ENCODE measurements at places on chromosomes 4 and X.

DNA sequence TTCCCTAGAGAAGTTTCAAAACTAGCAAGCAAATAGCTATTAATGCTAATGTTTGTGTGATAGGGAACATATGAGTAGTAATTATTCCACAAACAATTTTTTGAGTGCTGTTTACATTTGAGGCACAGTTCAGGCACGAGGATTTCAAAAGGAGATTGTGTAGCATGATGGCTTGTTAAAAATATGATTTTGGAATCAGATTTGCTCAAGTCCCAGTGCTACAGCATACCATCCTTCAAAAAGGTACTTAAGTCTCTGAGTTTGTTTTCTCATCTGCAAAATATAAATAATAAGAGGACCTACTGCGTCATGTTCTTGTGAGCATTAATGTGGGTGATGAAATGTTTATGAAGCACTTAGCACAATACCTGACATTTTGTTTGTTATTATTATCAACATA lies 11.3 kb downstream of the TLR8 start:
- DNase-seq, result no peak

- DNase-seq, result no peak
Measured at GRCh38 chrX:154597221-154597620, 12.3 kb downstream of the CTAG1A start.

DNA sequence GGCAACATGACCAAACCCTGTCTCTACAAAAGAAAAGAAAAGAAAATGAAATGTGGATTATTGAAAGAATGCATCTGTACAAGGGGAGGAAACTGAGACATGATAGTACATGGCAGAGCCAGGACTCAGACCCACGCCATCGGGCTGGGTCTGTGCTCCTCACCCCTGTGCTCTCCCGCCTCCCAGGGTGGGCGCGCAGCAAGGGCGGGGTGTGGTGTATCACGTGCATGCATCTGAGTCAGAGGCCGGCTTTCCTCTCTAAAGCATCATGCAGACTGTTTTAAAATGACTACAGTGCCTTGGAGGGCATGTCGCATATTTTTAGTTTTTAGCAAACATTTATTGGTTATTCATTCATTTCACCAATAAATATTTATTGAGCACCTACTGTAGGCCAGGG lies 47.8 kb downstream of the HTT-AS start:
- no peak for DNase-seq

GRCh38 chr4:24218566-24218965 lies 328.7 kb upstream of the PPARGC1A start:
- no peak for DNase-seq

GRCh38 chrX:25873196-25873595 lies 264.9 kb upstream of the MAGEB18 start:
- DNase-seq, result no peak

DNA sequence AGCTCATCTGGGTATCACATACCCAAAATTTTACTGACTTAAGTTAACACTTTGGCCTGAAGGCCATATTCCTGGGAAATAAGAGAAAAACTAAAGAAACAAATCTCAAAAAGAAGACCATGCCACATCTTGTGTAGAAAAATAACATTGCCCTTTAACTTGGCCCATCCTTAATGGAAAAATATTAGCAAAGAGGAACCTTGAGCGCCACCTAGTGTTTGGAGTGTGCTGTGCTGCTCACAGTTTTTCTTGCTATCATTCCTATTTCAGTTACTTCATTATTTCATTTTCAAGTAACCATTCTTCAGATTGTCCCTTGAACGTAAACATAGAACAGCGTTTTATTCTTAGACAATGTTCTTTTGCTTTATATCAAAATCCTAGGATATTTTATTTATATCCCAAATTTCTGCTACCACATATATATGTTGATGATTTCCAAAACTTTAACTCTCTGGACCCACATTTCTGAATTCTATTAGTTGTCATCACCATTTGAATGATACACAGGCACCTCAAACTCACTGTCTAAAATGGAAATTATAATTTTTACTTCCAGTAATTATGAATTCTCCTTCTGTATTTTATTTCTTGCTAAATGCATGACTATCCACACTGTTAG lies 999.0 kb upstream of the ADGRL3 start:
- peak; percentile 50 for DNase-seq

- DNase-seq, result no peak
Measured at GRCh38 chr4:159150396-159150795, 47.5 kb downstream of the RAPGEF2 start.

- DNase-seq, result no peak
Measured at GRCh38 chrX:110301194-110301593, 16.7 kb downstream of the AMMECR1 start.

- DNase-seq, result no peak
Measured at GRCh38 chrX:8548446-8548845, 83.8 kb downstream of the VCX3B start.

DNA sequence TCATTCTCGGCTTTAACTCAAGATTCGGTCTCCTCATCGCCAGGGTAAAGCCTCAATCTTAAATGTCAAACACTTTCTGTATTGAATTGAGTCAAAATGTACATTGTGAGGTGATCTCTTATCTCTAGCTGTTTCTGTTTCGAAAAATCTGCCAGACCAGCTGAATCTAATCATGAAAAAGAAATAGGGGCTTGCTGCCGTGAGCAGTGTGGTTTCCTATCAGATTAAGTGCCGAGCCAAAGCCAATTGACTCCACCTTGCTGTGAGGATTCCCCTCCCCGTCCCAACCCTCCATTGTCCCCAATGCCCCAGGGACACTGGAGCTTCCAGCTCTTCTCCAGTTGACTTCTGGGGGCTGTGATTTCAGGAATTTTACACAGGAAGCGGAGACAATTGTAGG lies 12.5 kb upstream of the CRLF2 start:
- no peak for DNase-seq

GRCh38 chr4:47543331-47543730 lies 58.3 kb downstream of the ATP10D start:
- DNase-seq, result no peak

DNA sequence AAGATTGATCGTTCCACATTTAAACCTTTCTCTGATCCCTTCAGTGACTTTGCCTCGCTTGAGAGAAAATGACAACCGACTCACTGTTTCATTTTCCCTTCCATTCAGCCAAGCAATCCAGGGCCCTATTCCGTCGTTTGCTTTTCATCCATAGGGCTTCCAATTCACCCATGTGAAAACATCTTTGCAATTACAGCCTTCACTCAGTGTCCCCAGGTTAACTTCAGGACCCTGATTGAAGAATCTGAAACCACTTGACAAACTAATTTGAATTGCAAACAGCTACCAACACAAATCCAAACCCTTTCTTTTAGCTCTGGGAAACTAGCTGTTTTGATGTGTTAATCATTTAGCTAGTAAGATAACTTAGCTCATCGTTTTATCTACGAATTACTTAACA lies 120.2 kb upstream of the FAM9C start:
- DNase-seq, result peak; percentile 45

Measured in kidney (tissue), 22 donors.